ENCODE measurements at places on chromosomes 1 and 21.
A peak's percentile ranks its signal among the peaks of the same experiment; 100 is the strongest.

DNA sequence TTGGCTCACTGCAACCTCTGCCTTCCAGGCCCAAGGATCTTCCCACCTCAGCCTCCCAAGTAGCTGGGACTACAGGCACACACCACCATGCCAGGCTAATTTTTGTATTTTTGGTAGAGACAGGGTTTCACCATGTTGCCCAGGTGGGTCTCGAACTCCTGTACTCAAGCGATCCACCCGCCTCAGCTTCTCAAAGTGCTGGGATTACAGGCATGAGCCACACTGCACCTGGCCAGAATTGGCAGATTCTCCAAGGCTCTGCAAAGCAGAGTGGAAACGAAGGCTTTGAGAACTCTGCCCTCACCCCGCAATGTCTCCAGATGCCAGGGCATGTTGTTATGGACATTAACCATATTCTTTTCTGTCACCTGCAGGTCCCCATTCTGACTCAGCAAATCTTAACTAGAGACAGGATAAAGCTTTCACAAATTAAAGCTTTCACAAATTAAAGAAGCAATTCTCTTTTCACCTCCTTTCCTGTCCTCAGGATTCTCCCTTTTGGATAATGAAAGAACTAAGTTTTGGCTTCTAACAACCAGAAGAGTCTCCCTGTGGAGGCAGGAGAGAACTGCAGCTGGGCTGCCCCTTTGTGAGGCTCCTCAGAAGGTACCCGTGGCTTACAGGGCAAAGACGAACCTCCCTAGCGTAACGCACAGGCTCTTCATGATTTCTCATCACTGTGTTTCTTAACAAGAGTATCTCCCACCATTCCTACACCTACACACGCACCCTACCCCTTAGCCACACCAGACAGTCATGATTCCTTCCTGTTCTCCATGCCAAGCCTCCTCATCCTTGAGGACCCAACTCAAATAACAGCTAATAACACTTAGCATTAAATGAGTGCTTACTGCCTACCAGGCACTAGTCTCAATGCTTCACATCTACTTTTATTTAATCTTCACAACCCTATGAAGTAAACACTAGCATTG is 29.8 kb downstream of the GPA33 start:
- peak; percentile 35 for DNase-seq

- DNase-seq: no peak
Observed at GRCh38 chr21:33300701-33301631, 23.8 kb upstream of the IFNAR1 start.

DNA sequence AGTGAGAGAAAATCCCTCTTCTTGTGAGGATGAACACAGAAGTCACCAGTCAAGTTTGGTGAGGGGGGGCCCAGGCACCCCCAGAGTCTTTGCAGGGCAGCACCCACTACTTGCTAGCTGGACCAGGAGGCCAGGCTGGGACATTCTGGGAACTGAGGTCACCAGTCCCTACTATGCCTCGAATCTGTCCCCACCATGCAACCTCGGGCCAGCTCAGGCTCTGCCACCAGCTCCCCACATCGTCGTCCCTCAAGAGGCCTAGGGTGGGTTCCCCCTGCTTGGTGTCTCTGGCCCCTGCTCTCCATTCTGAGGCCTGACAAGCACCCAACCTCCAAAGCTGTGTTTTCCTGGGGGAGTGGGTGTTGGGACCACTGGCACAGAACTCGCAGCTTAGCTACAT is 22.2 kb upstream of the ZNF678 start:
- DNase-seq: no peak

DNA sequence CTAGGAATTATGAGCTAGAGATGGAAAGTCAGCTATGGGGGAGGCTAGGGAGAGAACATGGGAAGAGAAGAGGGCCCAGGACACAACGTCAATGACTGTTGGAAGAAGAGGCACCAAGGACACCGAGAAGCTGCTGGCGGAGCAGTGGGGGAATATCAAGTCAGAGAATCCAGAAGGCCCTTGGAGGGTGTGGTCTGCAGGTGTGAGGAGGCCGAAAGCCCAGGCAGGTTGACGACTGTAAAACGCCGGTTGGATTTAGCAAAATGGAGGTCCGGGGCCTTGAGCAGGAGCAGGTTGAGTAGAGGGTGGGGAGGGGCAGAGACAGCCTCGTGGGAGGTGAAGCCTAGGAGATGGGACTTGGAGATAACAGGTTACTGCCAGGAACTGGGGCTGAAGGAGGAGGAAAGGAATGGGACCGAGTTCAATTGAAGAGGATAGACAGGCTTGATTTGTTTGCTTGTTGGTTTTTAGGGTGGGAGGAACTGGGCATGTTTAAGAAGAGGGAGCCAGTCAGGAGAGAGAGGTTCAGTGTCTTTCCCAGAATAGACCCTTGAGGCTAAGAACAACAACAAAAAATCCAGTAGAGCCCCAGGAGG is 35.1 kb downstream of the EDN2 start:
- DNase-seq: peak; percentile 79

- peak; percentile 71 for DNase-seq
Observed at GRCh38 chr1:69739251-69739605, 171.5 kb downstream of the LRRC7 start.

DNA sequence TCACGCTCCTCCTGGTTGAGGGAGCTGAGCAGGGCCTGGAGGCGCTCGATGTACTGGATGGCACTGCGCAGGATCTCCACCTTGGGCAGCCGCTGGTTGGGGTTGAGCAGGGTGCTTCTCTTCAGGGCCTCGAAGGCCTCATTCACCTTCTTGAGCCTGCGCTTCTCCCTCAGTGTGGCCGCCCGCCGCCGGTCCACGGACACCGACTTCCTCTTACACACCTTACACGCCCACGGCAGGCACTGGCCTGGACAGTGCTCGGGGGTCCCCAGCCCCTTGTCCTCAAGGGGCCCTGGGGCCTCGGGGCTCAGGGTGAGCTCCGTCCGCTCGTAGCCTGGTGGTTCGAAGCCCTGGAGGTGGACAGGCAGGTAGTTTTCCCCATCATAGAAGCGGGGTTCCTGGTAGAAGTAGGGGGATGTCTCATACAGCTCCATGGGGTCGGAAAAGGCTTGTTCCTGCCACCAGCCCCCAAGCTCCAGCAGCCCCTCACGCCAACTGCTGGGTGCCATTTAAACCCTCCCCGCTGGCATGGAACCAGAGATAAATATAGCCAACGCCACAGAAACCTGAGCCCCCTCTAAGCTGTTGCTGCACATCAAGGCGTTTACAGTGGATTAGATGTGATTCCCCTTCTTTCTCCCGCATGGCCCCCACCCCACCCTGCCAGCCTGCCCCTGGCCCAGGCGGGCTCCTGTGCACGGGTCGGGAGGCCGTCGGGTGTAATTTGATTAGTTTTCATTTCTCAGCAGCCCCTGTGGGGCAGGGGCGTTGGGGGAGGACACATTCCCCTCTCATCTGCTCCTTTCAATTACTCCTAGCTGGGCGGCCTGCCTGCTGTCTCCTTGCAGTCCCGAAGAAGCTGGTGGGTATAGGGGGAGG is at the start of gene MYOG:
TSS of gene MYOG (minus strand) at position 485 of the 879 bp plus-strand sequence. CDS start at position 434, 51 bp downstream.
- DNase-seq: peak; percentile 48

DNA sequence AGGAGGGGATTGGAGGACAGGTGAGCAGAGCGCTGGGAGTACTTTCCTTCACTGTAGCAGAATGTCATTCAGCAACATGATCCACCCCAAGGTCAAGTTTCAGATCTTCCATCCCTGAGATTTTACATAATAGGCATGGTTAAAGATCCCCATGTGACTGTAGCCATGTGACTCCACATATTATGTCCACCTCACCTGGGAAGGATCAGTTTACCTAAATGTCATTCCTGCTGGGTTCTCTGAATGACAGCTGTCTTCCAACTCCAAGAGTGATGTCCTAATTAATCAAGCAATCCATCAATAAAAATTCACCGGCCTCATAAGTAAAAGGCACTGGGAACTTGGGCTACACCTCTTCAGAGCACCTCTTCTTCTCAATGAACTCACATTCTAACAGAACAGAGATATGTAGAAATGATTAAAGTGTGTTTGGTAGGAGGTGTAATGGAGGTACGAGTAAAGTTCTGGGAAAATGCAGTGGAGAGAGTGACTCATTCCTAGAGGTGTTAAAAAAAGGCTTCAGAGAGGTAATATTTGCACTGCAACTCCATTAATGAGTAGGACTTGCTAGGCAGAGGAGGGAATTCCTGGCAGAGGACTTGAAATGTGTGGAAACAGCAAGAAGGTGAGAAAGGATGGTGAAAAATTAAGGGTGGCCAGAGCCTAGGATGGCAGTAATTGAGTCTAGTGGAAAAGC is 22.2 kb upstream of the MAPKAPK2 start:
- DNase-seq: no peak

DNA sequence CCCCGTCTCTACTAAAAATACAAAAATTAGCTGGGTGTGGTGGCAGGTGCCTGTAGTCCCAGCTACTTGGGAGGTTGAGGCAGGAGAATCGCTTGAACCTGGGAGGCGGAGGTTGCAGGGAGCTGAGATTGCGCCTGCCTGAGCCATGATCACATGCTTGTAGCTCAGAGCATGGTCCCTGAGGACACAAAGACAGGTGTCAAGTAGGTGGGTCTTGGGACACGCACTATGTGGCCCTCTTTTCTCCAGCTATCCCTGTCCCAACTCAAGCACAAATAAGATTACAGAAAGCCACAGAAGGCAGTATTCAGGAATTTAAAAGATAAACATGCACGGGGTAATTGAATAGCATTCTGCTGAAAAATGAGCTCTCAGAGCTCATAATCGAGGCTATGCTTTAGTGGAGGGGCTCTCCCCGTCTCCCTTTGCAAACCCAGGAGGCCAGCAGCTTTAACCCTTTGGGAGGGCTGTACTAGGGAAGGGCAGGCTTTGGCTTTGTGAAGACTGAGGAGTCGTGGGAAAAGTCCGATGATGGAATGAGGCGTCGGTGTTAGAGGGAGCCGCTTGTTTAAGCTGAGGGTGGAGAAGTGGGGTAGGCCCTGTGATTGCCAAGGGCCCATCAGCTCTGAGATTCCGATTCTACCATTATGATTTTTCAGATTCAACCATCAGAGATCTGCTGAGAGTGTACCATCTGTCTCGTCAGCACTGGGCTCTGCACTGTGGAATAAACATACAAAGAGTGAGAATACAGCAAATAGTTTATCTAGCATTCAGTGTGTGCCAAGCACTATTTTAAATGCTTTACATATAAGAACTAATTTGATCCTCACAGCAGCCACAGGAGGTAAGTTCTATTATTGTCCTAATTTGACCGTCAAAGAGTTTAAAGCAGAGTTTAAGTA is 59.7 kb upstream of the CD34 start:
- no peak for DNase-seq

GRCh38 chr1:41513383-41513735 is 28.9 kb upstream of the EDN2 start:
- no peak for DNase-seq

DNA sequence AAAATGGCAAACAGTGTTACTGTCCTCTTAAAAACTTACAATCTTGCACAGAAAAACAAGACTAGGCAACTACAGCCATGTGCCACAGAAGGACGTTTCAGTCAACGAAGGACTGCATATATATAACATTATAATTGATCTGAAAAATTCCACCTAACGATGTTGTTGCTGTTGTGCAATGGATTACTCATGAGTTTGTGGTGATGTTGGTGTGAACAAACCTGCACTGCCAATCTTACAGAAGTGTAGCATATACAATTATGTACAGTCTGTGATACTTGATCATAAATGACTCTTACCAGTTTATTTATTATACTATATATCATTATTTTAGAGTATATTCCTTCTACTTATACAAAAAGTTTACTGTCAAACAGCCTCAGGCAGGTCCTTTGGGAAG is 6.8 kb upstream of the VAMP4 start:
- DNase-seq: no peak

DNA sequence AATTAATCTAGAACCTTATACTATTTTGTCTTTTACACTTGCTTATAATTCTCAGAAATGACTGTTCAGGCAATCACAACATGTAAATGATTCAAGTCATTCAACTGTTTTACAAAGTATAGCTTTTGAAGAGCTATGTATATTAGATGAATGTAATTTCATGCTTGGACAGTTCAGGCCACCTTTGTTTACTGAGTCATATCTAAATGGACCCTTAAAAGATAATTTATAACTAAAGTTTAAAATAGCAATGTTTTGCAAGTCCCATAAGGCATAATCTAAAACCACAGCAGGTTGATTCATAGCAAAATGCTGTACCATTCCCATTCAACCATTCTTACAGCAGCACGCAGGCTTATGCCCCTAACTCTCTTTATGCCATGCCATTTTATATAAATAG is 64.8 kb downstream of the PIK3R3 start:
- no peak for DNase-seq

DNA sequence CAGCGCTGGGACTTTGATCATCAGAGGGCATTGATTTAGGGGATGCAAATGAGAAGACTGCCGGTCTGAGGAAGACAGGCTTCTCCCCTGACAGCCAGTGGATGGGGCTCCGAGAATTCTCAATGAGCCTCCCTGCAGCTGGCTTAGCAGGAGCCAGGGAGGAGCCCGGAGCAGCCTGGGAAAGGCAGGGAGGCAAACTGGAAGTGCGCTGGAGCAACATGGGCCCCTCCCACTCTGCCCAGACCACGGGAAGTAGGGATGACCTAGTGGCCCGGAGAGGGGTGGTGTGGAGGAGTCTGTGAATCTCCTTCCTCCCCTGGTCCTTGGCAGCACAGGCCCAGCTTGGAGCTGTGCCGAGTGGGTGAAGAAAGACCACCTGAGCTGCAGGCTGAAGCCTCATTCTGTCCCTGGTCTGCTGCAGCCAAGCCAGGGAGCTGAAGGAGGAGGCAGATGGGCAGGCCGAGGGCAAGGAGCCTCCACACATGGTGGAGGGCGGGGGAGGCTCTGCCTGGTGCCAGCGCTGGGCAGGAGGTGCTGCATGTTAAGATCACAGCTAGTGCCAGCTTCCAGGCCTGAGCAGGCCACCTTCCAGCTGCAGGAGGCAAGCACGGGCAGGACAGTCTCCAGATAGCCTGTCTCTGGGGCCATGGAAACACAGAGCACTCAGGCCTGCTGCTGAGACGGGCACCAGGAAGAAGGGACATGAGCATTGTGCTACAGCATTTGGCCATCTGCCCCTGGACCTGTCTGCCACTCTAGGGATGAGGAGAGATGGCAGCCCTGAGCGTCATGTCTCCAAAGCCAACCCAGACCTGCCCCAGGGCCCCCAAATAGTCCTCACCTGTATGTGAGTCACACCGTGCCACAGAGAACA is 12.2 kb upstream of the CLSTN1 start:
- peak; percentile 85 for DNase-seq

- no peak for DNase-seq
Observed at GRCh38 chr1:229952670-229953520, 114.1 kb upstream of the GALNT2 start.

DNA sequence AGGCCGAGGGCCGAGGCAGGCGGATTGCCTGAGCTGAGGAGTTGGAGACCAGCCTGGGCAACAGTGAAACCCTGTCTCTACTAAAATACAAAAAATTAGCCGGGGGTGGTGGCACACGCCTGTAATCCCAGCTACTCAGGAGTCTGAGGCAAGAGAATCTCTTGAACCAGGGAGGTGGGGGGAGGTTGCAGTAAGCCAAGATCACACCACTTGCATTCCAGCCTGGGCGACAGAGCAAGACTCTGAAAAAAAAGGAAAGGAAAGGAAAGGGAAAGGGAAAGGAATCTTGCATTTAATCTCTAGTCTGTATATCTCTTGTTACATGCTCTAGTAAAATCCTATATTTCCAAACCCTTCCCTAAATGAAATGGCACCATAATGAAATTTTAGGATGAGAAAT is 328.3 kb upstream of the ADGRL2 start:
- DNase-seq: peak; percentile 61
